Gastroesophageal sphincter (tissue), 4 donors: ENCODE measurements at places on chromosomes 12 and 14.

GRCh38 chr14:68526512-68527091 lies 266.3 kb downstream of the ZFP36L1 start:
- ATAC-seq: peak; percentile 39

- ATAC-seq: no peak
Observed at GRCh38 chr12:124790650-124791400, 72.8 kb downstream of the SCARB1 start.

DNA sequence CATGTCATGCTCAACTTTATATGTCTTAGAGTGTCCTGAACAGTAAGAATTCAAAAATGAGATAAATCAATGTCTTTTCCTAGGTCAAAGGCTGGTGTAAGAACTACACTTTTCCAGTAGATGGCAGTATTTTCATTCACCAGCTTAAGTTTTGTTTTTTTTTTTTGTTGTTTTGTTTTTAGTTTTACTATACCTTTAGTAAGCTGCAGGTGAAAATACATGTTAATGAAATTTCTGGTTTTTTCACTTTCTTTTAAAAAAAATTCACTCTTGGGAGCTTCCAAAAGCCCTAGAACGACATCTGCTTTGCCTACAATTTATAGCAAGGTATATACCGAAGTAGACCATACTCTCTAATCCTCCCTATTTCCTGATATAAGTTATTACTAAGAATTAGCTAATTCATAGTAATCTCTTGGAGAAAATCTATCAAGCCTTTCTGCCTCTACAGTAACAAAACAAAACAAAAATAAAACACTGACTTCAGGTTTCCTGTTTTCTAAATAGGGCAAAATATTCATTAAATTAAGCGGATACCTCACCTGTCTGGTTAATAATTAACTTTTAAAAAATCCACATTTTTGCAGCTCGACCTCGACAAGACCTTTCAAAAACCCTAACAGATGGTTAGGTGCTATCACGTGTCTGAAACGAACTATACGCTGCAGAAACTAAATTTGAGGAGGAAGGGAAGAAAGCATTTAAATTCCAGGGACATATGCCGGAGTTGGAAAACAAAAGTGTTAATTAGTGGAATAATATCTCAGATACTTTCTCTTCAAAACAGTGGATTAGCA lies 2.7 kb upstream of the SAMD4A start:
- ATAC-seq: no peak

GRCh38 chr12:106753526-106753925 lies 21.0 kb upstream of the RIC8B start:
- ATAC-seq: no peak

GRCh38 chr14:87002776-87003175 lies 990.2 kb downstream of the GALC start:
- ATAC-seq: no peak

DNA sequence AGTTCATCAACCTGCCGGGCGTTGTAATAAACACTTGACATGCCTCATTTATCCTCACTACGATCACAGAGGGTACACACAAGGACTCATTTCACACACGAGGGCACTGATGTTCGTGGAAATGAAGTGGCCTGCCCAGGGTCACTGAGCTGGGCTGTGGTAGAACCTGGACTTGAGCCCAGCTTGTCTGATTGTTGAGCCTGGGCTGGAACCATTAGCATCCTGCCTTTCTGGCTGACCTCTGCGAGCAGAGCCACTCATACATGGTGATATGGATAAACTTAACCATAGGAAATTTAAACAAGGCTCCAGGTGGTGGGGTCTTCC lies 16.6 kb upstream of the JDP2 start:
- no peak for ATAC-seq

DNA sequence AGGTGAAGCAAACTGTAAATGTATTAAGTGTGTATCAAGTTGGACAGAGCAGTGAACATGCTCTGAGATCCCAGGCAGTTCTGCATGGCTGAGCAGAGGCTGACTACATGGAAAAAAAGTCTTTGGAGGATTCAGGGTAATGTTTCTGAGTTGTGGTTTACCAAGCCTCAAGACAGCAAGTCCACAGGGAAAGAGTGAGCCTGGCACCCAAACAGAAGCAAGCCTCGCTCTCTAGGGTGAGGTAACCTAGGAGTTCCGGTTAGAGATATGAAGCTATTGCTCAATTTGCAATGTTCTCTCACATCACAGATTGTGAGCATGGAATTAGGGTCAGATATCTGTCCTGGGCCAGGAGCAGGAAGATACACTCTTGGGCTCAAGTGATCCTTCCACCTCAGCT lies 158.6 kb downstream of the MON2 start:
- no peak for ATAC-seq

DNA sequence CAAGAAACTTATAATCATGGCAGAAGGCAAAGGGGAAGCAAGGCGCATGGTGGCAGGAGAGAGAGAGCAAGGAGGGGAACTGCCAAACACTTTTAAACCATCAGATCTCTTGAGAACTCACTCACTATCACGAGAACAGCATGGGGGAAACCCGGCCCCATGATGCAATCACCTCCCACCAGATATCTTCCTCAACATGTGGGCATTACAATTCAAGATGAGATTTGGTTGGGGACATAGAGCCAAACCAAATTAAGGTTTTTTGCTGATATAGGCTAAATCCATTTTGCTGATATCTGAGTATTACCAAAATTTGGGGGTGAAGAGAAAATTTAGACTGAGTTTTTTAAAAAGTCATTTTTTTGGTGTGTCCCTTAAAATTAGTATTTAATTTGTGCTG lies 54.9 kb upstream of the TMX1 start:
- ATAC-seq: no peak

DNA sequence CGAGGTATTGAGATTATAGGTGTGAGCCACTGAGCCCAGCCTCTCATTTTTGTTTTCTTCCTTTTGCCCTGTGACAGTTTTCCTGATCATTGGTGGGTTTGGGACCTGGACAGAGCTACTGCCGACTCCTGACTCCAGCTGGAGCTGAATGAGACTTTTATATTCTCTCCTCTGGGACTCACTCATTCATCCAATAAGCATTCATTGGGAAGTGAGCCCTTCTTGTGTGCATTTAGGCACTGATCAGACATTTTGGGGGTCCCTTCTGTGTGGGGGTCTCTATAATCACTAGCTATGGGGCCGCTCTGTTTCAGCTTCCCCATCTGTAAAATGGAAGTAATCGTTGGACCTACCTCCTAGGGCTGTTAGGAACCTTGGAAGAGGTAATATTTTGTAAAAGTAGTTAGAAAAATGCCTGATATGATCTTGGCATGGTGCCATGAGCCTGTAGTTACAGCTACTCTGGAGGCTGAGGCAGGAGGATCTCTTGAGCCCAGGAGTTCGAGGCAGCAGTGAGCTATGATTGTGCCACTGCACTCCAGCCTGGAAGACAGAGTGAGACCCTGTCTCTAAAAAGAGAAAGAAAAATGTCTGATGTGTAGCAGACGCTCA lies 7.2 kb downstream of the SH2B3 start:
- ATAC-seq: no peak

- no peak for ATAC-seq
Observed at GRCh38 chr12:40208707-40209446, 15.9 kb upstream of the LRRK2 start.

GRCh38 chr14:59890676-59891075 lies 20.1 kb upstream of the RTN1 start:
- ATAC-seq: no peak

GRCh38 chr14:72801381-72801812 lies 92.5 kb downstream of the DPF3 start:
- no peak for ATAC-seq

- peak; percentile 27 for ATAC-seq
Observed at GRCh38 chr14:91509878-91510170, 286 bp downstream of the PPP4R3A start.

DNA sequence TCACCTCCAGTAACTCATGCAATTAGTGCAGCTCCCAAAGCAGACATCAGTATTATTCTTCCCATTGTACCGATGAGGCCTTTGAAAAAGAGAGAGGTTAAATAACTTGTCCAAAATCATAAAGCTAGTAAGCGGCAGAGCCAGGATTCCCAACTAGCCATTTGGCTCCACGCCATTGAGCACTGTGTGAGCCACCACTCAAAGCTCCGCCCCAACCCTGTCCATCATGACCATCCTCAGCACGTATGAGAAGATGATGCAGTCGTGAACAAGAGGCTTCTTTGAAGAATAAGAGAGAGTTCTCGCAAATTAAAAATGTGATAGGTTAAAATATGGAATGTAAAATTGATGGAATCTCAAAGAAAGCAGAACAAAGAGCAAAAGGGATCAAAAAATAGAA lies 14.6 kb downstream of the CLMN start:
- ATAC-seq: no peak

- ATAC-seq: no peak
Observed at GRCh38 chr12:89514751-89515150, 9.8 kb downstream of the GALNT4 start.

- ATAC-seq: peak; percentile 66
Observed at GRCh38 chr12:19397534-19397933, 41.8 kb upstream of the AEBP2 start.

DNA sequence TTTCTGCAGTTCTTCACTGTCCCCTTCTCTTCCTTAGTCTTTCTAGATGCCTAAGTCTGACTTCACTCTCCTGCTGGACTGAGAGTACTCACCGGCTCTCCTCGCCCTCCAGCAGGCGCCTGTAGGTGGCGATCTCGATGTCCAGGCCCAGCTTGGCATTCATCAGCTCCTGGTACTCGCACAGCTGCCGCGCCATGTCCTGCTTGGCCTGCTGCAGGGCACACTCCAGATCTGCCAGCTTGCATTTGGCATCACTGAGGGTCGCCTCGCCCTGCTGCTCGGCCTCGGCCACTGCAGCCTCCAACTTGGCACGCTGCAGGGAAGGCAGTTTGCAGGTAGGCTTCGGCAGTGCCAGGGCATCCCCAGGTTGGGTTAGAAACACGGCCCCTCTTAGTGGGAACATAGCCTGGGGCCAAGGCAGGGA lies 5.2 kb downstream of the KRT84 start:
- no peak for ATAC-seq

DNA sequence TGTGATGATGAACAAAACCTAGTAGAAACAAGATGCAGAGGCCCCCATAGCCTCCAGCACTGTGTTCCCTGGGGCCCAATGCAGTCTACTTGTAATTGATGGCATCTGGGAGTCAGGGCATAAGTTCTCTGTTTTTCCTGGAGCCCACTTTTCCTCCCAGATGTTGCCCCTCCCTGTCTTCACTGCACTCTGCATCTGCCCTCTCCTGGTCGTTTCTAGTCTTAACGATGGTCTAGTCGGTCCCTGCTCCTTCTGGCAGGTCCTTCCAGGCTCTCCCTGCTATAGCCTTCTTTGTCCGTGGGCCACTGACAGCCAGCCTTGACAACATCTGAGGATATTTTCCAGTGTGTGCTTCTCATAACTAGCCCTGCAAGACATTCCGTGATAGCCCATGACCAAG lies 208.3 kb downstream of the GXYLT1 start:
- ATAC-seq: no peak

- ATAC-seq: no peak
Observed at GRCh38 chr14:89823743-89824142, 130.8 kb downstream of the EFCAB11 start.

GRCh38 chr12:100127766-100128511 lies 14.7 kb downstream of the BLTP3B start:
- ATAC-seq: peak; percentile 80

DNA sequence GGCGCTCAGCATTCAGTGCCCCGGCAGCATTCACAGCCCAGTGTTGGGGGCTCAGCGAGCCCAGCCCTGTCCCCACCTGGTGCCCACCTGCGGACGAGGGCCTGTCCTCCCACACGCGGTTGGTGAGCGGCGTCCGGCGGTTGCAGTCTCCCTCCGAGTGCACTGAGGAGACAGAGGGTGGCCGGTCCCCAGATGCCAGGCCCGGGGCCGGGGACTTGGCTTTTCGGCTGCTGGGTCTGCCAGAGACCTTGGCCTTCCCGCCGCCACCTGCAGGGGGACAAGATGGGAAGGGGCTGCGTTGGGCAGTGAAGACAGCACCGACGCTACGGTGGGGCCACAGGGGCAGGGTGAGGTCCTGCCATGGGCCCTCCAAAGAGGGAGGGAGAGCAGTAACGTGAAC lies 31.2 kb downstream of the RFLNA start:
- ATAC-seq: no peak

- no peak for ATAC-seq
Observed at GRCh38 chr12:4288296-4289131, 15.0 kb downstream of the CCND2 start.

GRCh38 chr14:71467361-71467811 lies 464.8 kb upstream of the RGS6 start:
- ATAC-seq: no peak

DNA sequence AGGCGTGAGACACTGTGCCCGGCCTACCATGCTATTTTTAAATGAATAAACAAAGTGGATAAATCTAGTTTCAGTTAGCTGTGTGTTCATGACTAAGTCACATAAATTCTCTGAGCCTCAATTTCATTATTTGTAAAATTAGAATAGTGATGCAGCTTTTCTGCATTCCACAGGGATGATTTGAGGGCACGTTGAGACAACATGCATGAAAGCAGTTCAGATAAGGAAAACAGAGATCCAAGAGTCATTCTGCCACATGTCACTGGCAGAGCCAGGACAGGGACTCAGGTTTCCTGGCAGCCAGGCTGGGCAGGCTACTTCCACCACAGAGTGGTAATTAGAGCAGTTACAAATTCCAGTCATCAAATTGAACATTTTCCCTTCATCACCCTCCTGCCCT lies 2.9 kb upstream of the PPP4R4 start:
- no peak for ATAC-seq

DNA sequence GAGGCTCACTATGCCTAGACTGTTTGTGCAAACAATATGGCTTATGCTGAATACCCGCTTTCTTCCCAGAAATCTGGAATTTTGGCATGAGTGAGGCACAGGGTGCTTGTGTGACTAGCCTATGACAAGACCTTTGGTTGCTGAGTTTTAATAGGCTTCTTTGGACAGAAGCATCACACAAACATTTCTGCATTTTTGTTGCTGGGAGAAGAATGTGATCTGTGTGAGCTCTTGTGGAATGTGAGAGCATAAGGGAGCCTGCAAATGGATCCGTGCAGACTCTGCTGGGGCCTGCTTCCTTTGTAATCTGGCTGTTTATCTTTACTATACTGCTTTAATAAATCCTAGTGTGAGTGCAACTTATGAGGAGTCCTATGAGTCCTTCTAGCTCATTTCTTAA lies 83.0 kb upstream of the ZDHHC17 start:
- ATAC-seq: no peak

- no peak for ATAC-seq
Observed at GRCh38 chr12:95848575-95849388, 10.0 kb upstream of the SNRPF start.

GRCh38 chr14:94823556-94824341 lies 53.8 kb upstream of the GSC start:
- ATAC-seq: no peak

- peak; percentile 85 for ATAC-seq
Observed at GRCh38 chr14:99755629-99756603, 37.3 kb upstream of the EML1 start.

GRCh38 chr12:108367436-108367835 lies 28.3 kb upstream of the CMKLR1 start:
- ATAC-seq: peak; percentile 53

DNA sequence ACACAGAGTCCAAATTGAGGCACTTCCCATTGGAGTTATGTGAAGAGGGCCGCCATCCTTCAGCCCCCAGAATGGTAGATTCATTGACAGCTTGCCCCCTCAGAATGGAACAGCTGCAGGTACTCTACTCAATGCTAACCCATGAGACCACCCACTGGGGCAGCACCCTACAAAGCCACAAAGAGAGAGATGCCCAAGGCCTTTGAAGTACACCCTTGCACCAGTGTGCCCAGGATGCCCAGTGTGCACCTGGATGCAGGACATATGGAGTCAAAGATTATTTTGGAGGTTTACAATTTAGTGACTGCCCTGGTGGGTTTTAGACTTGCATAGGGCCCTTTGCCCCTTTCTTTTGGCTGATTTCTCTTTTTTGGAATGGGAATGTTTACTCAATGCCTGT lies 933.9 kb downstream of the SLC16A7 start:
- ATAC-seq: no peak
